ENCODE measurements at places on chromosomes 1 and 21.

- DNase-seq, result no peak
These were observed 151.7 kb downstream of the CDC42BPA start for GRCh38 chr1:227166559-227166958.

DNA sequence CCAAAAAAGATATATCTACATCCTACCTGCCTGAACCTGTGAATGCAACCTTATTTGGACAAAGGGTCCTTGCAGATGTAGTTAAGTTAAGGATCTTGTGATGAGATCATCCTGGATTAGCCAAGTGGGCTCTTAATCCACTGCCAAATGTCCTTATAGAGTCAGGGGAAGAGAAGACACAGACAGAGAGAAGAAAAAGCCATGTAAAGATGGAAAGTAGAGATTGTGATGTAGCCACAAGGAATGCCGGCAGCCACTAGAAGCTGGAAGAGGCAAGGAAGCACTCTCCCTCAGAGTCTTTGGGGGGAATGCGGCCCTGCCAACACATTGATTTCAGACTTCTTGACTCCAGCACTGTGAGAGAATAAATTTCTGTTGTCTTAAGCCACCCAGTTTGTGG lies 16.2 kb downstream of the HSD11B1 start:
- no peak for DNase-seq

DNA sequence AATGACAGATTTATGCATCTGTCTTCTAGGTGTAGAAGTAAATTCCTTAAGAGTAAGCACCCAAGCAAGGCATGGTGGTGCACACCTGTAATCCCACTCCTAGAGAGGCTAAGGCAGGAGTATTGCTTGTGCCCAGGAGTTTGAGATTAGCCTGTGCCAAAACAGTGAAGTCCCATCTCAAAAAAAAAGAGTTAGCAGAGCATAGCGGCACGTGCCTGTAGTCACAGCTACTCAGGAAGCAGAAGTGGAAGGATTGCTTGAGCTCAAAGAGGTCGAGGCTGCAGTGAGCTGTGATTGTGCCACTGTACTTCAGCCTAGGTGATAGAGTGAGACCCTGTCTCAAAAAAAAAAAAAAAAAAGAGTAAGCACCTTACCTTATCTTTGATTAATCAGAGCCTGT lies 15.1 kb upstream of the TIPRL start:
- no peak for DNase-seq

- no peak for DNase-seq
These were observed 78.7 kb downstream of the ACTL8 start for GRCh38 chr1:17833661-17834501.

DNA sequence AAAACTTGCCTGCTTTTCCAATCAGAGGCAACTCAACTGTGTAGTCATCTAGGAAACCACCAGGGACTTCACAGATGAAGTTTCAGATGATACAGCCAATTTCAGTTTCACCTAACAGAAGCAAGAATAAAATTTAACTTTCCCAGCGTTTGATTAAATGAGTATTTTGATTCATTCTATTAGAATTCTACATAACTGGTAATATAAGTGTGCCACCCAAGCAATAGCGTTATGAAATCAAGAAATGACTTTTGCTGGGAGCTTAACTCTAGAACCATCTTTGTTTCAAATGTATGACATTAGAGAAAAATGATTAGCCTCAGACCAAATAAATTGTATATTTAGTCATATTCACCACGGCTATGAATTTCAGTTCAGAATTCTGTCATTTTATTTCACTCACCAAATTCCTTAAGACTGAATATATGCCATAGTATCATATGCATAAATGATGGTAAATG lies 239.3 kb downstream of the NRIP1 start:
- DNase-seq, result no peak

Measured in effector CD8-positive, alpha-beta T cell (primary cell).